ENCODE measurements at places on chromosomes 6 and 20.

GRCh38 chr6:42367353-42368011 is 84.2 kb downstream of the TRERF1 start:
- peak; percentile 28 for DNase-seq

GRCh38 chr6:116012951-116013350 is 47.7 kb downstream of the FRK start:
- no peak for DNase-seq

DNA sequence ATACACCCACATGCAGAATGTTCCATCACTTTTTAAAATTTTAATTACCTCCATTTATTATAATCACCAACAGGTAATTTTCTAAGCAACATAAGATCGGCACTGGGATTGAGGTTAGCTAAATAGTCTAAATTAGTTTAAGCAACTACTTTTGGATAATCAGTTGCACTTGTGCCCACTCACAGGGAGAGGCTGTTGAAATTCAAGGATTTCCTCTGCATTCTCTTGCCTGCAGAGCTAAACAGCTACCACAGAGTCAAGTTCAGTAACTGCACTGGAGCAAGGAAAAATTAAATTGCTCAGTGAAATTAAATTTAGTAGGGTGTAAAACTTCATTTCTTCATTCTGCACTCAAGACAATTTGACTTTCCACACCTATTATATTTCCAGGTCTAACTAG is 120.7 kb upstream of the CCDC28A start:
- no peak for DNase-seq

DNA sequence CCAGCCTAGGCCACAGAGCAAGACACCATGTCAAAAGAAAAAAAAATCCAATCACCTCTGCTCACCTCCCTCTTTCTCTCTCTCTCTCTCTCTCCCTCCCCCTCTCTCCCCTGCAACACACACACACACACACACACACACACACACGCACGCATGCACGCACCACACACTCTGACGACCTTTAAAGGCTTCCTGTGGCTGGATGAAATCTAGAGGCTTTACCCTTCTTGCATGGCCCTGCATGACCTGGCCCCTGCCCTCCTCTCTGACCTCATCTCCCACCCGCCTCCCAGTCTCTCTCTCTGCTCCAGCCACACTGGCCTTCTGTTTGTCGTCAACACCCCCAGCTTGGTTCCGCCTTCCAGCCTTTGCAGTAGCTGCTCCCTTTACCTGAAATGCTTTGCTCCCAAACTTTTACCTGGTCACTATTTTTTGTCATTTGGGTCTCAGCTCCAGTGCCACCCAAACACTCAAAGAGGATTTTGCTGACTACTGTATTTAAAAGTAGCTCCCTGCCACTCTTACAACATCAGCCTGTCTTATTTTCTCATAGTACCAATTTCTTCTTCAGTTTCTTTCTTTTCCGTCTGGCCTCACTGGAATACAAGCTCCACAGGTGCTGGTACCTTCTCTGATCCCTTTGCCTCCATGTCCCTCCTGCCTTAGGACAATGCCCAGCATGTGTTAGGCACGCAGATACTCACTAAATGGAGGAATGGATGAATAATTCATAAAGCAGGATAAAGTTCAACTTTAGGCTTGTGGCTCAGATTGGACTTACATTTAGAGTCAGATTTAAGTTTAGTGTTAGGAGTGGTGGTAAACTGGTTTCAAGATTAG is 4.3 kb upstream of the LTA start:
- DNase-seq, result no peak

- peak; percentile 45 for DNase-seq
These were observed 397.1 kb downstream of the ARHGAP18 start for GRCh38 chr6:129312880-129313279.

- peak; percentile 69 for DNase-seq
These were observed 2.9 kb downstream of the RXRB start for GRCh38 chr6:33197431-33198048.

DNA sequence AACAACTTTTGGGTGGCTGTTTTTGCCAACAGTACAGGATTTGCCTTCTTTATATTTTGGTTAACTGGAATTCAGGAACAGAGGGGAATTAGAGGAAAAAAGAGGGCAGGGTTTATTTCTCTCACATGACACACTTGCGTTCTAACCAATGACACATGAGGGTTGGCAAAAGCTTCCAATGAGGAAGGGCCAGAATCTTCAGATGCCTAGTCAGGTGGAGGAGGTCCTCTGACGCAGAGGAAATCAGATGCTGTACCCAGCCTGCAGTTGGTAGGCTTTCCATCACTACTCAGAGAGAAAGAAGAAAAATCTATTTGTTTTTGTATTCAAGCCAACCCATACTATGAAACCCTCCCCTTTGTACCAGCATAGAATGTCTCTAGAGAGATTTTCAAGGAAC is 20.8 kb downstream of the TM9SF4 start:
- no peak for DNase-seq

DNA sequence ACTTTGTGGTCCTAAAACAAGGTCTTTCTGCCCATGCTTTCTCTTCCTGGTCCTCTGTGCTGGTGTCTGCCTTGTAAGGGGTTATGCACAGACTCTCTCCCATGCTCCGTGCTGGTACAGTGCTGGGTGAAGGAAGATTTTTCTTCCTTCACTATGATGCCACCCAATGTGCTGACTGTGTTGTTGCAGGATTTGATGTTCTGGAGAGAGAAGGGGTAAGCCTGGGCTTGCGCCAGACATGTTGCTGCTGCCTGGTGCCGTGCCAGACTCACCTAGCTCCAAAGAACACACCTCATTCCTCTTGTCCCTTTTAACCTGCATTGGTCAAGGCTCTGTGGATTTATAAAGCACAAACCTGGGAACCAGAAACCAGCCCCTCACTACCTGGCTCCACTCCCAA is 28.4 kb upstream of the ARMH2 start:
- DNase-seq, result no peak

DNA sequence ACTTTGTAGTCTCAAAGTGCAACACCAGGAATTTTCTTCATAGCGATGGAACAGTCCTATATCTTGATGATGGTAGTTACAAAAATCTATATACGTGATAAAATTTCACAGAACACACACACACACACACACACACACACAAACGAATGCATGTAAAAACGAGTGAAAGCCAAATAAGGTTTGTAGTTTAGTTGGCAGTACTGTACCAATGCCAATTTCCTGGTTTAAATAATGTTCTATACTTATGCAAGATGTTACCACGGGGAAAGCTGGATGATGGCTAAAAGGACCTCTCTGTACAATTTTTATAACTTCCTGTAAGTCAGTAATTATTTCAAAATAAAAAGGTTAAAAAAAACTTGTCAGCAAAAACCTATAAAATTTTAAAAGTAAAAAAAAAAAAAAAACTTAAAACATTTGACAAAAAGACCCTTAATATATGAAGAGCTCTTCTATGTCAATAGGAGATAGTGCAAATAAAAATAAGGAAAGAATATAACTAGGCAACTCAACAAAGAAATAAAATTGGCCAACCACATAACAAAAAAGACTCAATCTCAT is 37.6 kb downstream of the PDSS2 start:
- DNase-seq, result no peak

GRCh38 chr6:147222160-147222838 is 18.1 kb downstream of the STXBP5 start:
- peak; percentile 30 for DNase-seq

GRCh38 chr20:36440370-36441026 is 100.8 kb upstream of the MYL9 start:
- DNase-seq, result no peak

GRCh38 chr20:42553374-42553773 is 636.3 kb downstream of the PTPRT start:
- DNase-seq, result no peak

DNA sequence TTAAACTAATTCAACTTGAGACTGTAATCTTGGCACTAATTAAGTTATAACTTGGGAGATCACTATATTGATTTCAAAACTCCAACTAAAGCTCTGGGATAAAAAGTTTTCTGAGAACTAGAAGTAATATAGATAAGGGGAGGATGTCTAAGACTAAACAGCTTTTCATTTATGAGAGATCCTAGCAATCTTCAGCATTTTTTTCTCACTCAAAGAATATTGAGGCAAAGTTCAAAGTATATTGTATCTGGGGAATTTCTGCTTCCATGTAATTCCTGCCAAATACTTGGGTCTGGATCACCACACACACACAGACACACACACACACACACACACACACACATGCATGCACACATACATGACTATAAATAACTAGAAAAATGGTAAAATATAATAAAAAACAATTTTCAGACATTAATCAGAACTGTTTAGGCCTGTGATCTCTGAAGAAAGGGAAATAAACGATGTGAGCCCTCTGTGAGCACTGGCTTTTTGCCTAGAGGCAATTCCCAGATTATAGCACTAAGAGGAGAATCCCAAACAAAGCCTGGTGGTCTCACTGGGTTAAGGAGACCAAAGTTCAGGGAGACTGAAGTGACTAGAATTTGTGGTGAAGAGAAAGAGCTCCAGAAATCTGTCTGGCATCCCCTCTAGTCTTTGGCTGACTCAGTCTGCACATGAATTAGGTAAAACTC is 92.8 kb downstream of the ADAT2 start:
- DNase-seq, result no peak

DNA sequence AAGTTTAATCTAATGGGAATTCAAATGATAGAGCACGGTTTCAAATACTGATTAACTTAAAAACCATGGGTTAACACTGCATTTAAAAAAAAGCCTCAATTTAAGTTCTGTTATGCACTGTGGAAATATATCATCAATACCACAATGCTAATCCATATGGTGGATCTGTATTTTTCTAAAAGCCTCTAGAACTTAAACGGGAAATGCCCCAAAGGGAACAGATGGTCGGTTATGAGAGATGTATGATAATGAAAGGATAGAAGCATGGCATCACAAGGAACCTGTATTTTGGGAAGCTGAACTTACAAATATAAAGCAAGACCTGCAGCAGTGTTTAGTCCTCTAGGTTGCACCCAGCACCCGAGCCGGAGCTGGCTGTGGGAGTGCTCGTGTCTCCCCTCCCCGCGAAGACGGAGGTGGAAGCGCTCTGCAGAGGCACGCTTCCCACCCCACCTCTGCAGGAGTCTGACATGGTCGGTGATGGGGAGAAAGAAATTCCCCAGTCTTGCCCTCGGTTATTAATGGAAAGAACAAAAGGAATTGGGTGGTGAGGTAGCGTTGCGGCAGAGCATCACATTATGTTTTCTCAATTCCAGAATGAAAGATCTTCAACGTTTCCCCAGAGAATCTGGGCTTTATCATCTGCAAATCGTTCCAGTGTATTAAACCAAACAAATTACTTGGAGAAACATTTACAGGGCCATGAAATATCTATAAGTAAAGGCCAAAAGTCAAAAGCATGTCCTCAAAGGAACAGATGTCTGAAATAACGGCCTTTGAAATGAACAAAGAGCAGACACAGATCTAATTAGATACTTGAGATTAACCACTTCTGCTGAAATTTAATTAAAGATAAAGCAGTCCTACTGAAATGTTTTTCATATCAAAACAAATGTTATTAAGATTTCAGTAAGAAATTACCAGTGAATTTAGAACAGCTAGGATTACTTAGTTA is 103.1 kb upstream of the POPDC3 start:
- no peak for DNase-seq
